ENCODE measurements at places on chromosomes 5 and 9. TPM values are rescaled to one million over a fixed set of nuclear protein-coding genes. Genes with fewer than 3 reads are reported as not detected.

GRCh38 chr5:107574287-107574686 lies 96.5 kb downstream of the EFNA5 start:
- no peaks in the 10 kb centered on the region for H3K27me3 ChIP-seq
- H3K4me3 ChIP-seq, result no peak overlapping the region
- H3K4me1 ChIP-seq, result peaks cover 93% of the 10 kb centered on the region
- H3K36me3 ChIP-seq, result no peaks in the 10 kb centered on the region
- no peak for DNase-seq

DNA sequence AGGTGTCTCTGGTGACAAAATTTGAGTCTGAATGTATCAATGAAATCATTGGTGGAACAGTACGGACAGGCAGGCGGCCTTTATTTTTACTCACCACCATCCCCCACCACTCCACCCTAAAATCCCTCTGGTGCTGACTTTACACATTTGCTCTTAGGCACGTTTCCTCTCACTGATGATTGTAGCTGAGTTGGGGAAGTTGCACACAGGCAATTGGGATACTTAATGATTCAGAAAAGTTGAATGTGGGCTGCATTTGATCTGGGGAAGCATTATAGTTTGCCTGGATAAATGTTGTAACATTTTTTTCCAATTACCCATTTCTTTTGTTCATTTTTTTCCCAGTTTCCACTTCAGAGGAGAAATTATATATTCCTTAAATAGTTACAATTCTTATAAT lies 658.4 kb downstream of the TLR4 start:
- no peak for DNase-seq
- no peak overlapping the region for H3K27ac ChIP-seq
- H3K27me3 ChIP-seq, result no peaks in the 10 kb centered on the region
- no peak overlapping the region for H3K4me3 ChIP-seq

DNA sequence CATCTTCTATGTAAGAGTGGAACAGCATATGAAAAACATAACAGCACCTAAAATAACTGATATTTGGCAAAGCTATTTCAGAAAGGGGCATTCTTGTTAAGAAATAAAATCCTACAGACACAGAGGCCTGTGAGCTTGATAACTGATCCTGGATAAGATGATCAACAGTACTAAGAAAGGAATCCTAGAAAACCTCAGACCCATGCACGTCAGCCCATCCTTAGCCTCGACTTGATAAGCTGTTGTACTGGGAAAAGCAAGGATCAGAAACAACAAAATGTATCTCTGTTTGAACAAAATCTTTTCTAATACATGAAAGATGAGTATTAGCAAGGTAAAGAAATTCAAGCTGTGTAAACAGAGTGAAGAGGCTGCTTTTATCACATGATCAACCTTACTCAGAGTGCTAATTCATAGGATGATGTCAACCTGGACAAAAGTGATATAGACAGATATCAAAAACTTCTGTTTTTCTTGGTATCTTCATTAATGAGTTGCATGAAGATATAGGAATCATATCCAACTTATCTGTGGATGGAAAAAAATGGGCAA lies 15.2 kb downstream of the LIFR start:
- H3K27ac ChIP-seq, result no peak overlapping the region
- H3K4me3 ChIP-seq, result no peak overlapping the region
- DNase-seq, result no peak
- peaks cover 8% of the 10 kb centered on the region for H3K4me1 ChIP-seq
- H3K36me3 ChIP-seq, result no peaks in the 10 kb centered on the region

KCNT1 gene
- total RNA-seq, result not detected

GRCh38 chr5:156981481-156981880 lies 18.5 kb upstream of the TIMD4 start:
- no peak for DNase-seq
- H3K36me3 ChIP-seq, result no peaks in the 10 kb centered on the region
- H3K4me3 ChIP-seq, result no peak overlapping the region
- no peaks in the 10 kb centered on the region for H3K27me3 ChIP-seq

Data from neural progenitor cell (in vitro differentiated cells).